Right ventricle myocardium inferior (tissue), 1 donor: ENCODE measurements at places on chromosomes 3 and 15. TPM values are rescaled to one million over a fixed set of nuclear protein-coding genes. Genes with fewer than 3 reads are reported as not detected.
A peak's percentile ranks its signal among the peaks of the same experiment; 100 is the strongest.

ANKUB1 gene
- not detected for total RNA-seq

DNA sequence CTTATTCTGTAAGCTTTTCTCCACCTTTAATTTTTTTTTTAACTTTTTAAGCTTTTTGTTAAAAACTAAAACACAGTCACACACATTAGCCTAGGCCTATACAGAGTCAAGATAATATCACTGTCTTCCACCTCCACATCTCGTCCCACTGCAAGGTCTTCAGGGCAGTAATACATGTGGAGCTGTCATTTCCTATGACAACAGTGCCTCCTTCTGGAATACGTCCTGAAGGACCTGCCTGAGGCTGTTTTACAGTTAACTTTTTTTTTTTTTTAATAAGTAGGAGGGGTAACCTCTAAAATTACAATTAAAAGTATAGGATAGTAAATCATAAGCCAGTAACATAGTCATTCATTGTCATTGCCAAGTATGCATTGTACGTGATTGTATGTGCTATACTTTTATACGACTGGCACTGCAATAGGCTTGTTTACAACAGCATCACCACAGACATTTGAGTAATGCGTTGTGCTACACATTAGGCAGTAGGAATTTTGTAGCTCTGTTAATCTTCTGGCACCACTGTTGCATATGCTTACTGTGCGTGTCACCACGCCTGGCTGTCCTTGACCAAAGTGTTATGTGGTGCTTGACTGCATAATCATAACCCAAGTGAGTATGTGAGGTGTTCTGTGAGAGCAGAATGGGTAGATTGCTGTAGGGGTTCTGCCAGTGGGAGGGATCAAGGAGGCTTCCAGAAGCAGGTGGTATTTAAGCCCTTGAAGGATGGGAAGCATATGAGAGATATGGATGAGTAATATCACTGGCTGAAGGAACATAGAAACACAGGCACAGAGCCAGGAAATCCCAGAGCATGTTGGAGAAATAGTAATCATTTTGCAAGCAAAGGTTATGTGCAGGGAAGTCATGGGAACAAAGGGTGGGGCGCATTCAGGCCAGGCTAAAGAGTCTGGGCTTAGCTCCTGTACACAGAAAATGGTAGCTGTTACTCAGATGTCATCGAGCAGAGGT is 18.3 kb downstream of the FBXO22 start:
- DNase-seq, result no peak

GRCh38 chr3:189132839-189133238 is 38.9 kb upstream of the TPRG1 start:
- no peak for DNase-seq

GRCh38 chr3:49341996-49342395 is 2.1 kb upstream of the USP4 start:
- DNase-seq, result no peak

- no peak for DNase-seq
These were observed 27.6 kb downstream of the SLC6A6 start for GRCh38 chr3:14430053-14430452.

GRCh38 chr15:66646308-66646707 is 55.7 kb upstream of the SMAD6 start:
- no peak for DNase-seq

DNA sequence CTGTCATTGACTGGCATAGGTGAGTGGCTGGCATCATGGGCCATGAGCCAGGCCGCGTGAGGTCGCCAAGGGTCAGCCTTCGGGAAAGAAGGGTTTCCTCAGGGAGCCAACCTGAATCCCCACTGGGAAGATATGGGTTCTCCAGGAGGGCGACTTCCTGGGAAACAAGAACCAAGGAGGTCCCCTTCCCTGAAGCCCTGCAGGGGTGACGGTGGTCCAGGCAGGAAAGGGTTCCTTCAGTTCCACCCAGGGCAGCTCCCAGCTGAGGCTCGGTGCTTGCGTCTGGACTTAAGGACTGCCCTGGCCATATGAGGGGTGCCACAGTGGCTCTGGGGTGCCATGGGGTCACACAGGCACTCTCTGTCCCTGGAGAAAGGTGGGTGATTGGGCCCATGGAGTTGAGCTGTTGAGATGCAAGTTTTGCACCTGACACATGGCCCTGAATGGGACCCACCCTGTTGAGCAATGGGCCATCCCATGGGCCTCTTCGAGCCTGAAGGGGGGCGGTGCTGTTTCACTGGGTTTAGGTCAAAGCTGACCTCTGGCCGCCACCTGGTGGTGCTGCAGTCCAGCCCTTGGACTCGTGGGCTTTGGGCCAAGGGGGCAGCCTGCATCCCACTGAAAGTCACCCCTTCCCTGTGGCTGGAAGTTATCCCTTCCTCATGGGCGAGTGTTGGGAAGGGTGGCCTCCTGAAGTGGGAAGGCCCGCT is 228.1 kb downstream of the SNRPN start:
- peak; percentile 22 for DNase-seq

DNA sequence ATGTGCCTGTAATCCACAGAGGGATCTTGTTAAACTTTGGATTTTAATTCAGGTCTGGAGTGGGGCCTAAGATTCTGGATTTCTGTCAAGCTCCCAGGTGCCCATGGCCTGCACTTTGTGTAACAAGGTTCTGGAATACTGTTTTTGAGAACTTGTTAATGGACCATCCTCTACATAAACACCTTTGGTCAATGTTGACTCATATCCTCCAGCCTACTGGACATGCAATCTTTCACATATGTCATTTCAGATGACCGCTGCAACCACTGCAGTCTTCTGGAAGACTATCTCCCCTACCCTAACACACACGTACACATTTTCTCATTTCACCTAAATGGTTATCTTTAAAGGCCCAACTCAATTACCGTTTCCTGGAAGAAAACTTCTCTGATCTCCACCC is 302.1 kb upstream of the TPRG1 start:
- no peak for DNase-seq
